ENCODE measurements at places on chromosomes 1 and 21.

- no peak for DNase-seq
Observed at GRCh38 chr21:45556645-45557615, 14.7 kb upstream of the SLC19A1 start.

DNA sequence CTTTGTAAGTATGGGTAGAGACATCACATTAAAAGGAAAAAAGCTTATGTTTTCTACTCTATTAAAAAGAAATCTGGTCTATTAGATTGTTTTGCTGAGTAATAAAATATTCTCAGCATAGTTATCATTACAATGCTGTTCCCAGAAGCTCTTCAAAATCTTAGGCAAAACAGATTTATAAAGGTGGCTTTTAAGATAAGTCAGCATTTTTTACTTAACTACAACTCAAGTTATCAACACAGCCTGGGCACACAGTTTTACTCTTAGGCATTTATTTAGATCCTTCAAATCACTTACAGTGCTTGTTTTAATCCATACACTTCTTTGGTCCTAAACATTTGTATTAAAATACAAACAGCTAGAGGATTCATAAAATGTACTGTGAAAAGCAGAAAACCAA is 534.8 kb upstream of the NCAM2 start:
- DNase-seq = no peak

GRCh38 chr1:159921700-159922504 is 3.4 kb downstream of the TAGLN2 start:
- no peak for DNase-seq

DNA sequence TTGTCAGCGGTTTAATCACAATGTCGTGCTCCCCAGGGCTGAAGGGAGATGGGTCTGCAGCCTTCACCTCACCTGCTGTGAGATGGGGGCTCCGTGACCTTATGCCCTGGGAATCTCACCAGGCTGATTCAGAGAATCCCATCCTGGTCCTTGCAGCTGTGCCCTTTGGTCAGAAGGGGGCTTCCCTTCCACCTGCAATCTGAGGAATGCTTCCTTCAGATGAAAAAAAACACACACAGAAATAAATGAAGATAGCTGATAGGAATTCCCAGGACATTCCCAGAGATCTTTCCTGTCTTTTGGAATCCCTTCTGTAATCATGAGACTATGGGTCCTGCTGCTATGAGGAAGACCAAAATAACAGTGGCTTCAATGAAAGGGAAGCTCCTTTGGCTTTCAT is 127.0 kb upstream of the VAMP3 start:
- no peak for DNase-seq

DNA sequence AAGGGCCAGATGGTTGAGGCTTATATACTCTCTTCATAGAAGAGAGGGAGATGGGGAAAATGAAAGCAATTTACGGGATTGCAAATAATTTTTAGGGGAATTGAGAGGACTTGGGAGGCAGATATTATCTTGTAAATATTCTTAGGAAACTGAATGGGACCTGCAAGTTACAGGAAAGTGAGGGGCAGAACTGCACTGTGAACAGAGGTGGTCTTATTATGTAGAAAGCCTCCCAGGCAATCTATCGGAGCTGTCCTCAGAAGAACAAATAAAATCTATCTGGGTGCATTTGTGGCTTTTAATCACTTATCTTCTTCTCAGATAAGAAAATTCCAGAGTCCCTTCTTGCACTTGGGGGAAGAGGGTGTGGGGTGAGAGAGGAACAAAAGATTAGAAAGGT is 223.5 kb downstream of the RHOU start:
- DNase-seq = no peak

GRCh38 chr1:22139066-22139594 is 3.8 kb downstream of the WNT4 start:
- DNase-seq = no peak

GRCh38 chr21:37281993-37282392 is 14.9 kb upstream of the VPS26C start:
- DNase-seq = no peak

- DNase-seq = no peak
Observed at GRCh38 chr1:57986432-57986831, 560.1 kb downstream of the OMA1 start.

- DNase-seq = no peak
Observed at GRCh38 chr21:35768187-35768586, 292.1 kb downstream of the SETD4 start.

- DNase-seq = no peak
Observed at GRCh38 chr1:3609769-3610526, 1.4 kb downstream of the MEGF6 start.

- DNase-seq = no peak
Observed at GRCh38 chr1:34024485-34024884, 140.5 kb downstream of the CSMD2 start.

DNA sequence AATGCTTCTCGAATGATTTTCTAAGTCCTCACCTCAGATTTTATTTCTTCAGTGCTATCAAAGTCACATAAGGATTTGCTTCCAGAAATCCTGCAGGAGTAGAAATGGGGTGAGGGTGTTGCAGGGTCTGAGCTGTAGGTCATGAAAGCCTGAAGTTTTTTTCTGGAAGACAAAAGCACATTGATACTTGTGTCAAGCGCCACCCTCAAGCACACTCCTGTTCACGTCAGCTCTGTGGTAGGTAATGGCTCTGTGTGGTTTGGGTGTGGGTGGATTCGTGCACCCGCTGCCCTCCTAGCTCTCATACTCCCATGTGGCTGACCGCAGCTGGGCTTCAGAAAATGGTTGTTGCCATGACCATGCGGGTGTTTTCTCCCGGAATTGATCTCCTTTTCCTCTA is 39.9 kb downstream of the AKNAD1 start:
- no peak for DNase-seq

DNA sequence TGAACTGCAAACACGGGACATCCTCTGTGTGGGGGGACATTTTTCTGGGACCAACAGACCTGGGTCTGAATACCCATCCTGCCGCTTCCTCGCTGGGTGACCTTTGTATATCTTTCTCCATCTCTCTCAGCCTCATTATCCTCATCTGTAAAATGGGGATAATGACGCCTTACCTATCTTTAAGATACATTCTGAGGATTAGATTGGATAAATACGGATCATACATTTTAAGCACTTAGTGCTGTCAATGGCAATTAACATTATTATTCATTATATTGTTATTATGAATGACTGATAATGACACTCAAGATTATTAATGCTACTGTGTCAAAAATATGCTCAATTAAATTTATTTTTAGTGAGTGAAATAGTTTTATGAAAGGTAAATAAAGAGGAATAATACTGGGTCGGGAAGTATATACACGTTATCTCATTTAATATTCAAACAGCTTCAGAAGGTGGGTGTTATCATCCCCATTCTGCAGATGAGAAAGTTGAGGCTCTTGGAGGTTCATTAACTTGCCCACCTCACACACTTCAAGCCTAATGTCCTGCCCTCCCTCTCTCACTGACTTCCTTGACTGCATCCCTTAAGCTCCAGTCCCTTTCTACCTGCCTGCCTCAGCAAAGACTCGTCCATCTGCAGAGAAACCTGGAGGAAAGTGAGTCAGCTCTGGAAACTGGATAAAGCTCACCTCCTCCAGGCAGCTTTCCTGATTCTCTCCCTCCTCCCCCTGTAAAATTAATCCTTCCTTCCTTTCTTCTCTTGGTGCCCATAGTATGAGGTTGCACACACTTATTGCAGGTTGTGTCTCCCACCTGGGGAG is 120.7 kb upstream of the JUN start:
- DNase-seq = no peak

GRCh38 chr1:107149946-107150345 is 9.1 kb downstream of the NTNG1 start:
- DNase-seq = no peak

- DNase-seq = no peak
Observed at GRCh38 chr1:5887349-5887970, 104.8 kb downstream of the NPHP4 start.
